Stimulated activated CD8-positive, alpha-beta memory T cell treated with anti-CD3 and anti-CD28 coated beads, Interleukin-2, amount 100 ng/mL, for 1 hour (primary cell): ENCODE measurements at places on chromosomes 1 and 21.

DNA sequence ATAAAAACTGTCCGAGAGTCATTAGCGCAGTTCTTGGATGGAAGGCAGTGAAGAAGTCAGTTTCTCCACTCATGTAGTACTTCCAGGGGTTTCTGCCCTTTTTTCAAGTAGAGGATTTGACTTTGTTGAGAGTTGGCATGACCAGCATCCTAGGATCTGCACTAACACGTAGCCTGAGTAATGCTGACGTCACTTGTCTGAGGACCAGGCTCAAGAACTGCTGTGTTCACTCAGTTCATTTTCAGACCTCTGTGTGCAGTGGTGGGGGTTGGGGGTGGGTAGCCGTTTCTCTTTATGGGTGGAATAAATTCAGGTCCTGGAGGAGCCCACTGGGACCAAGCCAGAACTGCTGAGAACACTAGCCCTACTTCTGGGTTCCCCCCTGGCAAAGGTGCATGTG lies 53.3 kb downstream of the MRPS6 start:
- DNase-seq = no peak

DNA sequence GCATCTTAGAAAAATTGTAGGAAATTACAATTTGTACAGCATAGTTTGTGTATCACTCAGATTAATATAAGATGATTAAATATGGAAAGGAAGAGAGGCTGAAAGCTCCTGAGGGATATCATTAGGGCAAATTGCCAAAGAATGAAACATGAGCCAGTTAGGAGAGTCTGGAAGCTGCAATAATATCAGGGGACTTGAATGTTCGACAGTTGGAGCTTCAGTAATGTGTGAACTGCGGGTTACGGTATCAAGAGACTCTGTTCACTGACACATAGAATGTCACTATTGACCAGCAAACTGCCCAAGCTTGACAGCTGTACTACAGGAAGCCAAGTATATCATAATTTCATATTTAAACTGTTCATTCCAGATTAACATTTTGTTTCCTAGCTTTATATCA lies 157.2 kb downstream of the DENND1B start:
- no peak for DNase-seq

GRCh38 chr21:37532868-37533780 lies 166.6 kb downstream of the DYRK1A start:
- no peak for DNase-seq

DNA sequence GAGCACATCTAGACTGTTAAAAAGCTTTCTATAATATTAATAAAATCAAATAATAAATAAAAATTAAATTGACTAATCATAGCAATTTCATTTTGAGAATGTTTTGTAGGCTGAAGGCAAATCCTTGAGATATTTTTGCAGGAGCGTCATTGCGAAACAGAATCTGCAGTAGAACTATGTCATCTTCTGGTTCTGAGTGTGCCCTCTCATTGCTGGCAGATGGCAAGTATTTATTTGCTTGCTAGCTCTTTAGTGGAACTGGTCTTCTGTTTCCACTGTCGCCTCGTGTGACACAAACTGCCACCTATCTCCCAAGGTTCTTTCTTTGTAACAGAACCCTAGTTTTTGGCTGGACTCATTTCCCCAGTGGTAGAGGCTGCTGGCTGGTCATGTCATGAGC lies 19.0 kb upstream of the IRF2BP2 start:
- DNase-seq = no peak

DNA sequence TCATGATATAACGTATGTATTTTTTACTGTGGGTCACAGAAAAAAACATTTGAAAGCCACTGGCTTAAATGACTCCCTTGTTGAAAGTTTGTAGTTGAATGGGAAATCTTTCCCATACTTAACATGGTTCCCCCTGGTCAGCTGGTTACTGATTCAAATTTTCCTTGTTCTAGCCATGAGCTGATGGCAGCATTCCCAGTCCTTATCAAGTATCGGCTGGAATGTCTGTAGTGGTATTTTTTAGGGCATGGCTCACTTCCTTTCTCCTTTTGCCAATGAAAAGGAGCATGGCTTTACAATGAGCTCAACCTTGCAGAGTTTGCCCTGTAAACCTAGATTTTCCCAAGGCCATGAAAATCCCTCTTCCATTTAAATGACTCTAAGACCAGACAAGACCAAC lies 55.7 kb downstream of the GIPC2 start:
- no peak for DNase-seq

DNA sequence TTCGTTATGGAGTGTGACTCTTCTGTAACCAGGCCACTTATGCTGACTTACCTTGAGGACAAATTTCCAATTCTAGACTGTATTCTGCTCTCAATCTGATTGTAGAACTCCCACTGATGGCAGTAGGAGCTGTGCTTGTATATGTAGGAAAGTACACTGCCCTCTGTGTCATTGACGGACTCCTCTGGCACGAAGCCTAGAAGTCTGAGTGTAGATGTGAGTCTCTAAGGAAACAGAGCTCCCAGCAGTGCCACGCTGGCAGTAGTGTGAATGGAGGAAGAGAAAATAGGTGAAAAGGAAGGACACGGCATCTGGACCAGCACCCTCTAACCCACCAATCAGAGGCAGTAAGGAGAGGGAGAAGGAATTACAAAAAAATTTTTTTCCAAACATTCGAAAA lies 130.4 kb upstream of the ADGRL2 start:
- no peak for DNase-seq

GRCh38 chr1:208211921-208212843 lies 32.0 kb downstream of the PLXNA2 start:
- DNase-seq = no peak

DNA sequence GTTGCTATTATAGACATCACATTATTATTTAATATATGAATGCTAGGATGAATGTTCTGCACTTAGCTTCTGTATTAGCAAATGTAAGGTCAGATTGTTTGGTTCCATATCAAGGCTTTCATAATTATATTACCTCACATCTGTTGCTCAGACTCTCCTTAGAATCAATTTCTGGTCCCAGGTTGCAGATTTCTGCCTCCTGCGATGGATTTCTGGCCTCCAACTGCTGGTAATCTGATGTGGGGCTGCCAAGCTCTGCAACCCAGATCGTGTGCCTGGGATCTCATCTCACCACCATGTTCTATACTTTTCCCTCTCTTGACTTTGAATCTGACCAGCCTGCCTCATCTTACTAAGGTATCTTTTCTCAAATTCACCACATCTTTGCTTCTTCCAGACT lies 25.2 kb downstream of the PLPPR5 start:
- DNase-seq = no peak

GRCh38 chr1:73998348-73998959 lies 199.5 kb downstream of the LRRIQ3 start:
- DNase-seq = no peak

- DNase-seq = no peak
Measured at GRCh38 chr1:27574871-27575831, 28.8 kb downstream of the AHDC1 start.
